ENCODE measurements at places on chromosomes 16 and 17.

GRCh38 chr17:80930335-80931279, 61.0 kb upstream of the CHMP6 start:
- no peak for DNase-seq

- no peak for DNase-seq
Measured at GRCh38 chr16:67525176-67525860, 3.3 kb upstream of the RIPOR1 start.

DNA sequence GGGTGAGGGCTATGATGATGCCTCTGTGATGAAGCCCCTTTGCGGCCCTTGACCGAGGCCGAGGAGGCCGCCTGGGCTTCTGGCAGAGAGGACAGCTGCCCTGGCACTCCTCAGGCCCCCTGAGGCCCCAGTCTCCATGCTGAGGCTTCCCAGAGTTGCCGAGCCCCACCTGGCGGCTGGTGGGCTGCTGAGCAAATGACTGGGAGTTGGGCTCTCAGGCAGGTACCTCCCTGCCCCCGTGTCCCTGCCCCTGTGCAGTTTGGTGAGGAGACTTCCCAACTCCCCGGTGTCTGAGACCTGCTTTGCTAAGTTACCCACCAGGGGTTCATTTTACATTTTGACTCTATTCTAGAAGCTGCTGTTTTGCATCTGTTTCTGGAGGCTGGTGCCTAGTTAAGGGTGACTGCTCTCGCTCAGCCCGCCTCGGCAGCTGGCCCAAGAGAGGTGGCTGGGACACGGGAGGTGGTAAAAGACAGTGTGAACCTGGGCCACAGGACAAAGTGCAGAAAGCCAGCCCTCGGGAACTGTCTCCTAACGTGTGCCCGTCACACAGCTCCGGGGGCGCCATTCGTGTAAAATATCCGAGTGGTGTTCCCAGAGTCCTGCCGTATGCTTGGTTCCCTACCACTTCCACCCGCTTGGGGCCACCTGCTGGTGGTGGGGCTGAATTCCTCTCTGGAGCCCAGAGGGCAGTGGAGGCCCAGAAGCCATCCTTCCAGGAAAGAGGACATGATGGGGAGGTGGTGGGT, 134.5 kb downstream of the RAB11FIP4 start:
- no peak for DNase-seq

DNA sequence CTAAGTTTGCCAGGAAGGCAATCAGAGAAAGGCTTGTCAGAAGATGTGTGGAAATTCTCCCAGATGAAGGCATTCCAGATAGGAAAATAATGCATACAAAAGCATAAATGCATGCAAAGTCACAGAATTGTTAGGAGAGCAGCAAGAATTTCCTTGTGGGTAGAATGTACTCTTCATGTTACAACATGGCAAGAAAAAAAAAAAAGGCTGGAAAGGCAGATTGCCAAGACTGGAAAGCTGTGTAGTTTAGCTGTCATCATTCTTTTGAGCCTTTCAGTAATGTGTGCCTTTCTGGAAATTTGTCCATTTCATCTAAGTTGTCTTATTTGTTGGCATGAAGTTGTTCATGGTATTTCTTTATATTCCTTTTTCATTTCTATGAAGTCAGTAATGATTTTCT, 71.0 kb upstream of the EFCAB3 start:
- DNase-seq: no peak

DNA sequence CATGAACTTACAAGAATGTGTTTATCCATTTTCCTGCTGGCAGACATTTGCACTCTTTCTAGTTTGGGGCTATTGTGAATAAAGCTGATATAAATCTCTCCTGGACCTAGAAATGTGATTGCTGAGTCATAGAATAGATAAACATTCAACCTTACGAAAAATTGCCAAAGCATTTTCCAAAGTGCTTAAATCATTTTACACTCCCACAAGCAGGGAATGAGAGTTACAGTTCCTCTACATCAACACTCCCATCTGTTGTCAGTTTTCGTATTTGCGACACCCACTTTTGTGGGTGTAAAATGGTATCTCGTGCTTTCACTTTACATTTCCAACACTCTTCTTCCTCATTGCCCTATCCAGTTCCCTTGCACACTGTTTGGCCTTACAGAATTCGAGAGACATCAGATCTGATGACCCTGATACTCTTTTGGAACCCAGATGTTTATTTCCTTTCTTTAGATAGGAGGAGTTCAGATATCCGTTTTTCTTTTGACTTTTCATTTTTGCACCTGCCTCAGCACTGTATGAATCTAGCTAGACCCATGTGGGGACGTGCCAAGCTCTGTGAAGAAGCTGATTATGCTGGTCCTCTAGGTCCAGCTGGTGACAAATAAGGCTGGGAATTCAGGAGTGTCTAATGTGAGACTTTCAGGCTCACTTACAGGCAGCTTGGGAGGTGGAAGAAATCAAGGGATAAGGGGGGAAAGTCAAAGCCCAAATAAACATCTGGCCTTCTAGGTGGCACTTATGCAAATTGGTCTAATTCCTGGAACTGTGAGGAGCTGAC, 14.0 kb downstream of the SOX9 start:
- no peak for DNase-seq

- no peak for DNase-seq
Measured at GRCh38 chr17:4735876-4736651, 3.6 kb upstream of the ZMYND15 start.

- DNase-seq: no peak
Measured at GRCh38 chr17:79948945-79949655, 86.6 kb downstream of the TBC1D16 start.

DNA sequence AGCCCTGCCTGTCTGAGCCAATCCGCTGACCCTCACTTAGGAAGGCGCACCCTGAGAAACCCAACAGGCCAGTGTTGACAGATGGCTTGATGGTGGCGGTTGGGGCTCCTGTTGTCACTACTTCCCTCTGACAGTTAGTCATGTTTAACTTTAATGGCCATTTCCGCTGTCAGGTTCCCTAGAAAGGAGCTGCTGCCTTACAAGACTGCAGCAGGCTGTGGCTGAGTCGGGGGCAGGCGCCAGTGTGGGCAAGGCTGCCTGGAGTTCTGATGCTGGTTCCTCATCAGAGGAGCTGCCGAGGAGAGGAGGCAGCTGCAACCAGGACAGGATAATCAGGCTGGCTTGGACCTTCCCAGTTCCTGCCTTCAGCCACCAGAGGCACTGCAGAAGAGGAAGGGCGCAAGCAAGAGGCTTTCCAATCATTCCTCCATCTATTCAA, 223.2 kb upstream of the DYNLRB2 start:
- no peak for DNase-seq

GRCh38 chr17:78819402-78819801, 21.2 kb downstream of the USP36 start:
- DNase-seq: no peak

GRCh38 chr17:6160232-6160555, 90.0 kb downstream of the WSCD1 start:
- no peak for DNase-seq

- no peak for DNase-seq
Measured at GRCh38 chr16:83769397-83770008, 38.3 kb upstream of the HSBP1 start.

DNA sequence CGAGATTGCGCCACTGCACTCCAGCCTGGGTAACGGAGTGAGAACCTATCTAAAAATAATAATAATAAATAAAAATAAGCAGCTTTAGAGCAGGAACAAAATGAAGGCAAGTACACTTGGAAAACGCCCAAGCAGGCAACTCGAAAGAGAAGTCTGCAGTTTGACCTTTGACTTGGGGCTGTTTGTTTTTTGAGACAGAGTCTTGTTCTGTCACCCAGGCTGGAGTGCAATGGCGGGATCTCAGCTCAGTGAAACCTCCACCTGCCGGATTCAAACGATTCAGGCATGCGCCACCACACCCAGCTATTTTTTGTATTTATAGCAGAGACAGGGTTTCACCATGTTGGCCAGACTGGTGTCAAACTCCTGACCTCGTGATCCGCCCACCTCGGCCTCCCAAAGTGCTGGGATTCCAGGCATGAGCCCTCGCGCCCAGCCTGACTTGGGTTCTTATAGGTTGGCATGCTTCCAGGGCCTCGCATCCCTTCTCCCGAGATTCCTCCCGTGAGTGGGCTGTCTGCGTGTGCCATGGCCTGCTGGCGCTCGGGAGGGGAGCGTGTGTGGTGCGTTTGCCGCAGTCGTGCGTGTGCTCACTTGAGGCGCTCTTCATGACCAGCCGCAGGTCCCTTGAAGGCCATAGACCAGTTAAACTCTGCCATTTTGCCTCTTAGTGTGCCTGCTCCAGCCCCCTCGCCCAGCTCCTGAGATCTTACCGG, 18.4 kb upstream of the UBE2I start:
- DNase-seq: no peak

- DNase-seq: peak; percentile 49
Measured at GRCh38 chr17:81394921-81395599, at the start of gene BAHCC1. Gene BAHCC1 (plus strand): TSS chr17:81395457. CDS start chr17:81399740, 4,283 bp downstream.

- no peak for DNase-seq
Measured at GRCh38 chr17:8776248-8776647, 17.9 kb upstream of the SPDYE4 start.

DNA sequence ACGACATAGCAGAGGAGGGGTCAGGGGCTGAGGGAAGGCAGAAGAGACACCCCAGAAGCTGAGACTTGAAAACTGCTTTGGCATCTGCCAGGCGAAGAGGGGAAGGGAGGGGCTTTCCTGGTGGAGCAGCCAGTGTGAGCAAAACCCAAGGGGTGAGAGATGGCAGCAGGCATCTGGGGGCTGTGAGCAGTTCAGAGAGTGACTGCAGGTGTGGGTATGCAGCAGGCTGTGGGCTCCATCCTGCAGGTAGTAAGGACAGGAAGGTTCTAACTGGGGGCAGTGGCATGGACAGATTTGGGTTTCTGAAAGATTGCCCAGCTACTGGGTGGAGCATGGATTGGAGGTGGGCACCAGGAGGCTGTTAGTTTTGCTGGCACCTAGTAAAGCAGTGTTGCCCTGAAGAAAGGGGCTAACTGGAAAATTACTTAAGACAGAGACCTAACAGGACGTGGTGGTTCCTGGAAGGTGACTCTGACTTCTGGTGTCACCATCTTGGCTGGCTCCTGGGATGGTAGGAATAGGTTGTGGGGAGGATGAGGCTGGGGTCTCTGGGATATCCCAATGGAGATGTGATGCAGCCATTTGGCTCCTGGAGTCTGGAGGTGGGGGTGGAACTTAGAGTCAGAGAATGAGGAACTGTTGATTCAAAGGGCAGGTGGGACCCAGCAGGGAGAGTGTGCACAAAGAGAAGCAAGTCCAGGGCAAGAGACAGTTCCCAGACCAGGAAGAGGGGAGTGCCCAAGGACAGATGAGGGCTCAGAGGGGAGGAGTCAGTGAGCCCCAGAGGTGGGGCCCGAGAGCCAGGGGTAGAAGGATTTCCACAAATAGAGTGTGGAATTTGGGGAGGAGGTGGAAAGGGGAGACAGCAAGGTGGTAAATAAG, 11.2 kb downstream of the BCL7C start:
- DNase-seq: no peak

GRCh38 chr17:49473900-49474751, 21.0 kb upstream of the NGFR start:
- DNase-seq: no peak

- DNase-seq: no peak
Measured at GRCh38 chr16:64240586-64240985, 881.3 kb downstream of the CDH11 start.

- no peak for DNase-seq
Measured at GRCh38 chr17:78230252-78230962, 1.0 kb upstream of the TMEM235 start.

GRCh38 chr17:9021158-9021991, at the start of gene NTN1:
Gene NTN1 (plus strand): TSS chr17:9021510. CDS start chr17:9022374, 864 bp downstream.
- no peak for DNase-seq

GRCh38 chr16:53775821-53776431, 72.0 kb downstream of the FTO start:
- no peak for DNase-seq

DNA sequence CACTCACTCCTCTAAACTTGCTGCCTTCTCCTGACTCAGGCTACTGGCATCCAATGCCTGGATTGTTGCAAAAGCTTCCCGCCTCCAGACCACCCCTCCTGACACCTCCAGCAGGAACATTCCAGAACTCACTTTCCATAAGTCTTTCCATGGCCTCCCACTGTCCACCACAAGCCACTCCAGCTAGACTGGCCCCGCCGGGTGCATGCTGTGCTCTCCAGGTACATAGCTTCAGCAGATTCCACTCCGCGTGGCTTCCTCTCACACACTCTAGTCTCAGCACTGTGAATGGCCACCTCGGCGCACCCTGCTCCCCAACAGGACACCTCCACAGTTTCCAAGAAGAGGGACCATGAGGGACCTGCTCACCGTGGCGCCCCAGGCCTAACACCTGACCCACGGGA, 25.9 kb upstream of the FAAP100 start:
- DNase-seq: no peak

- DNase-seq: no peak
Measured at GRCh38 chr17:17032131-17032692, 10.0 kb upstream of the MPRIP start.

- DNase-seq: no peak
Measured at GRCh38 chr17:2508035-2508434, 3.7 kb downstream of the METTL16 start.

DNA sequence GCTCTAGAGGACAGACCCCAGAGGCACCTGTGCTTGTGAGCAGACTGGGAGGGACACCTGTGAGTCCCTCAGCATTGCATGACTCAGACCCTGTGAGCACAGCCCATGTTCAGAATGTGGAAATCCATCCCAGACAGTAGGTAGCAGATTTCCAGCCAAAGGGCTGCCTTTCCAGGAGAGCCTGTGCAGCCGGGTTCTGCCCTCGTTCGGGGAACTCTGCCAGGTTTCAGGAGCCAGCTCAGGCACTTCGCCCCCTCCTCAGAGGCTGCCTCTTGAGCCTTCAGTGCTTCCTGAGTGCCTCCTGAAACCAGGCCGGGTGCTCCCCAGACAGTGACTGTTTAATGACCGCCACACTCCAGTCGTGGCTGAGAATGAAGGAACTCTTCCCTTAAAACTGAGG, 23.3 kb upstream of the SDR42E2 start:
- no peak for DNase-seq

DNA sequence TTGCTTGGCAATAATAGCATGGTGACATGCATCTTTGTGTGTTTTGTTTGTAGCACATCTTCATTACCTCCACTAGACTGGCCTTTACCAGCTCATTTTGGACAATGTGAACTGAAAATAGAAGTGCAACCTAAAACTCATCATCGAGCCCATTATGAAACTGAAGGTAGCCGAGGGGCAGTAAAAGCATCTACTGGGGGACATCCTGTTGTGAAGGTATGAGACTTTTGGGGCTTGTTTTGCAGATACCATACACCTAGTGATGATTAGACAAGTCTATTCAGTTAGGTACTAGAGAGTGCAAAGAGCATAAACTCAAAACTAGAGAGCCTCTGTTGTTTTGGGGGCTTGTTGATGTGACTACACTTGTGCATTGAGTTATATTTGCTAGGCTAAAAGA, 41.2 kb downstream of the NFATC3 start:
- DNase-seq: no peak

GRCh38 chr17:61205931-61206330, 193.7 kb upstream of the TBX2 start:
- DNase-seq: no peak

- no peak for DNase-seq
Measured at GRCh38 chr17:74971842-74972106, 785 bp downstream of the HID1 start.

GRCh38 chr16:89210165-89210903, 7.2 kb upstream of the ZNF778 start:
- no peak for DNase-seq

Data from activated T-helper 1 cell treated with Interleukin-2 at 50 U/mL for 16 hours (primary cell).